Kidney epithelial cell (primary cell): ENCODE measurements at places on chromosomes 2 and 18.

GRCh38 chr2:48841126-48841525, 85.6 kb upstream of the LHCGR start:
- DNase-seq, result no peak

GRCh38 chr2:120680136-120680761, 55.4 kb upstream of the GLI2 start:
- peak; percentile 26 for DNase-seq

- DNase-seq, result no peak
Observed at GRCh38 chr2:10331702-10332401, 29.1 kb downstream of the HPCAL1 start.

- no peak for DNase-seq
Observed at GRCh38 chr18:77267969-77268368, 18.3 kb downstream of the GALR1 start.

DNA sequence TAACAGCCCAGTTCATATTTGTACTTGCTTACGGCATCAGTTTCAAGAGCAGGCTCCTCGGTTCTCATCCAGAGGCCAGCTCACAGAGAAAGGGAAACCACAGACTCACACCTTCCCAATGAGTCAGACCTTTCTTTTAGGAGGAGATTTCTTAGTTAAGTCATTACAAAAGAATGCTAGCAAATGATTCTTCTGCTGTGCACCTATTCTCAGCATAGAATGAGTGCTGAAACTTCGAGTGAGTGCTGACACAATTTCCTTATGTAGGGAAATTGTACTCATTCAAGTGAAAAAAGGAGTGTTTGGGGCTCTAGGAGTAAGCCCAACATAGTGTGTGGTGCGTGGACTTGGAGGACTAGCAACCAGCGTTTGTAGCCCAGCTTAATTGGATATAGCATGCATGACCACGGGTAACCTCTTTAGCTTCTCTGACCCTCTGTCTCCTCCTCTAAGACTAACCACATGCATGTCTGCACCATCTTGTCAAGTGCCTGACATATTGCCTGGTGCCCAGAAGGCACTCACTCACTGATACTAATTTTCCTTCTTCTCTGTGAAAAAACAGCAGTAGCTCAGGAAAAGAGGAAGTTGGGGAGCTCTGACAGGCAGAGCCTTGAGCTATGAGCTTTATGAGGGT, 87.0 kb downstream of the ALPK2 start:
- DNase-seq, result peak; percentile 99

GRCh38 chr2:127644066-127645025, 1.6 kb upstream of the GPR17 start:
- no peak for DNase-seq

GRCh38 chr18:28512357-28512756, 335.4 kb upstream of the CDH2 start:
- no peak for DNase-seq

GRCh38 chr18:62258616-62259015, 66.5 kb upstream of the TNFRSF11A start:
- no peak for DNase-seq

DNA sequence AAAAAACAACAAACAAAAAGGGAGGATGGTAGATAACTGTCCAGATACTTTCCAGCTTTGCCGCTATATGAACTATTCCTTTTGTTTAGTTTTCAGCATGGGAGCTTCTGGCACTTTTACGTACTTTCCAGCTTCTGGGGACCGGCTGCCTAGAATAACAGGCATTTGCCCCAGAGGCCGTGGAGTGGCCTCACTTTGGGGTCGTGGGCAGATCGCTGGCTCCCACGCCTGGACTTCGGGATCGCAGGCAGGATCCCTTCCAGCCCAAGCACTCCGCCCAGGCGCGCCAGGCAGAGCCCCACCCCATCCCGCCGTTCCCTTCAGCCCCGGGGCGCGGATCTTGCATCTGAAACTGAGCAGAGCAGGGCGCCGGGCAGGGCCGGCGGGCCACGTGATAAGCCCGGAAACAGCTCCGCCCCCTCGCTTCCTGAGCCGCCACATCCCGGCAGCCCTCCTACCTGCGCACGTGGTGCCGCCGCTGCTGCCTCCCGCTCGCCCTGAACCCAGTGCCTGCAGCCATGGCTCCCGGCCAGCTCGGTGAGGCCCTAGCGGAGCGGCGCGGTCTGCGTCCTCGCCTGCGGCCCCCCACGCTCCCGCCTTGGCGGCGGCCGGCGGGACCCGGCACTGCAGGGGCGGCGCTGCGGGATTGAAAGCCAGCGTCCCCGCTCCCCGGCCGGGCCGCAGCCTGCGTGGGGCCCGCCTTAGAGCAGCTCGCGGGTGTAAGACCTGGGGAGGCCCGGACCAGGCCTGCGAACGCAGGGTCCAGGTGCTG, at the start of gene ATIC:
Gene ATIC (plus strand): TSS at position 435 of the 772 bp plus-strand sequence. CDS start 84 bp downstream, at position 519.
- DNase-seq, result peak; percentile 80

DNA sequence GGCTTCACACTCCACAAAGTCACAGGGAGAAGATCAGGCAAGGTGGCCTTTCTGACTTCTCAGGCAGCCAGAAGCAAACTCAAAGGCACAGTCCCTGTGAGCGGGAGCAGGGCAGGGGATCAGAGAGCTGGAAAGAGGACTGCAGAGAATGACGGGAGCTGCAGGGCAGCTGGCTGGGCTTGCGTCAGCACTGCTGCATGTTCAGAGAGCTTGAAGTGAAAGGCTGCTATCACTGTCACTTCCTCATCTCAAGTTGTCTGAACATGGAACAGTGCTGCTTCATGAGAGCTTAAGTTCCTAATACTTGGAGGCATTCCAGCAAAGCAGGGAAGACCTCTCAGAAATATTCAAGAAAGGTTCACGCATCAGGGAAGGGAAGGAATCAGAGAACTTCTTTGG, 20.4 kb downstream of the TGFBRAP1 start:
- DNase-seq, result no peak

GRCh38 chr2:168962636-168963035, 61.5 kb downstream of the G6PC2 start:
- DNase-seq, result no peak

- no peak for DNase-seq
Observed at GRCh38 chr2:27844821-27845255, 45.3 kb downstream of the RBKS start.

DNA sequence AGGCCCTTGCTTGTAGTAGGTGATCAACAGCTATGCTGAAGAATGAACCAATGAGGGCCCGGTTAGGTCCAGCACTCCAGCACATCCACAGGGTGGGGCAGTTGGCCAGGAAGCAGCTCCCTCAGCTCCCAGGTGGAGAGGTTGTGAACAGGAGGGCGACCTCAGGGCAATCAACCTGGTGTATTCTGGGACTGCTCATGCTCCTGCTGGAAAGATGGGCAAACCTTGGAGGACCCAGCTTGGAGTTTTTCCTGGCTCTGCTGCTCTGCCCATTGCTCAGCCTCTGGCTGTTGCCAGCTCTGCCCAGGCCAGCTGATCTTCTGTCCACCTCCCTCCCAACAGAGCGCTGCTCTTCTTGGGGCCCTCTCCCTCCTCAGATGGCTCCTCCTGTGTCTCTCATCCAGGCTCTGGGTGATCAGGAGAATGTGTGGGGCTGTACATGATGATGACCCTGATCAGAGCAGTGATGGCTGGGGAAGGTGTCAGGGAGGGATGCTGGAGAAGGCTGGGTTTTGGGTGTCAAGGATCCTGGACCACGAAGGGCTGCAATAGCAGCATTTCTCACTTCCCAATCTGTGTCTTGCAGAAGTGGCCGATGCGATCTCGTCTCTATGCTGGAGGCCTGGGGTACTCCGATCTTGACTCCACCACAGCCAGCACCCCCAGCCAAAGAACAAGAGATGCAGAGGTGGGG, 3.4 kb downstream of the TCF23 start:
- no peak for DNase-seq

- DNase-seq, result no peak
Observed at GRCh38 chr2:95082477-95082876, 39.1 kb downstream of the MRPS5 start.

DNA sequence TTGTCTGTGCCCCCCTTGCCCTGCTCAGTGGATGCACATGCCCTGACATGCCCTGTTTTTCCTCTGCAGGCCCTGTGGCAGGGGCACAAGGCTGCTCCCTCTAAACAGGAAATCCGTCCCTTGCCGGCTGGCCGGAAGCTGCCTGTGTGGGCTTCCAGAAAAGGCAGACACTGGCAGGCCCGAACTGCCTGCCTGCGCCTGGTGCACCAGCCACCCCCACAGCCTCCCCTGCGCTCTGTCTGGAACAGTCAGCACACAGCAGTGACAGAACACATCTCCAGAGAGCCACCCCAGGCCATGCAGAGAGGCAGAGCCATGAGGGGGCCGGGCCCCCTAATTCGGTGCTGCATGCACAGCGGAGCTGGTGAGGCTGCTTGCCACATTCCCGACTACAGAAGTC, 33.5 kb downstream of the LOXHD1 start:
- DNase-seq, result no peak

GRCh38 chr2:154992826-154993225, 294.3 kb downstream of the KCNJ3 start:
- DNase-seq, result no peak

GRCh38 chr2:142714600-142714999, 162.9 kb upstream of the KYNU start:
- no peak for DNase-seq

DNA sequence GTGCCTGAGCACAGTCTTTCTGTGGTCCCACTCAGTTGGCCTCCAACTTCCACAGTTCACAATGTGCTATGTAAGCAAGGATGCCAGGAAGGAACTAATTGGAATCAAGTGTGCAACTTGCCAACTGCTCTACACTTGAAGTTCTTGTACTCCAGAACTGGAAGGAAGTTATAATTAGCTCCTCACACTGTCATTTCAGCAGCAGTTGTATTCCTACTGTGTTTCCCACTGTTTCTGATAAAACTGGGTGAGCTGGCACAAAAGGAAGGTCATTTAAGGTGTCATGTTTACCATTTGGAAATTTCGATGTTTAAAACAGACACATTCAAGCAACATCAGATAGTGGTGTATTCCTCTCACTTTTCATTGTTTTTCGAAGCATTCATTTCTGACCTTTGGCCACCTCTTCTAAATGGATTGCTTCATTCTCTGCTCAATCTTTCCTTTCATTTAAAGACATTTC, 84.2 kb downstream of the ANTXR1 start:
- DNase-seq, result no peak

- no peak for DNase-seq
Observed at GRCh38 chr2:127545189-127545588, 9.7 kb downstream of the MYO7B start.

DNA sequence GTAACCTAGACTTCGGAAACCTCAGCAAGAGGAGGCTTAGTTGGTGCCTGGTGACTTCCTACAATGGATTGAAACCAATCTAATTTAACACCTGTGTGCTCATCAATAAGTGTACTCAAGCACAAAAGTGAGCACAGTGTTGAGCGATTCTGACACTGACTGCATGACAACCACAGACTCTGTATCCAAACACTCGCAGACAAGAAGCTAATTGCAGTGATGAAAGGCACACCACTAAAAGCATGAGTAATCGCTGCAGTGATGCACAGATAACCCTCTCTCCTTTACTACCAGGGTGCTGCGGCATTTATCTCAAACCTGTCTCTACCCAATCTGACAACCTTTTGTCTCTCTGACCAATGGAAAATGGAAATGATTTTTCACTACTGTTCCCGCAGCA, 168.1 kb downstream of the AFF3 start:
- peak; percentile 86 for DNase-seq

GRCh38 chr18:395456-396250, 104.8 kb downstream of the COLEC12 start:
- no peak for DNase-seq
